ENCODE measurements at places on chromosomes 12 and 14.

- DNase-seq = peak; percentile 22
Observed at GRCh38 chr14:97120611-97121031, 323.4 kb downstream of the VRK1 start.

DNA sequence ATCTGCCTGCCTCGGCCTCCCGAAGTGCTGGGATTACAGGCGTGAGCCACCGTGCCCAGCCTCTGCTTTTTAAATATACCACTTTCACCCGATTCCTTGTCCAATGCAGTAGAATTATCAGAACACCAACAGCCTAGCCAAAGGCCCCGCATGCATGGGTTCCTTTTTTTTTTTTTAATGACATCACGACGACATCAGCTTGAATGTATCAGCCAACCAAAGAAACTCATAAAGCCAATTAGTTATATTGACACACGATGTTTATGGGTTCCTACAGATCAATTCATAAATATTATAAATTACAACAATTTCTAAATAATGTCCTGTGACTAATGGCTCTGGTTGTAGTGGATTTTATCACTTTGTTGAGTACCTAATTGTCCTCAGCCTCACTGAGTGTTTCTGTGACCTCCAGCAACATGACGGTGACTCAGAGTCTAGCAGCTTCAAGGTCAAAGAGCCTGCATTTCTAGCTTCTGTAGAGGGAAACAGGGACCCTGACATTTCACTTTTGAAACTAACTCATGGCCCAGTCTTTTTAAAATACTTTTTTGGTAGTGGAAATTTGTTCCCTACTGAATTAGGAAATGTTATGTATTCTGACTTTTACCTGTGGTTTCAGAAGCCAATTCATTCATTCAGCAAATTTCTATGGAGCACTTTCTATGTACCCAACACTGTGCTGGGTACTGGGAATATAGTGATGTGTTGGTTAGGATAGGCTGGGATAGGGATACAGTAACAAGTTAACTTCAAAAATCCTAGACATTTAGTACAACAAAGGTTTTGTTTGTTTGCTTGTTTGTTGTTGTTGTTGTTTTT lies 144.1 kb downstream of the SUDS3 start:
- DNase-seq = no peak

- DNase-seq = peak; percentile 58
Observed at GRCh38 chr14:105093038-105093430, 27.8 kb upstream of the GPR132 start.

- no peak for DNase-seq
Observed at GRCh38 chr14:35556548-35556947, 22.6 kb downstream of the INSM2 start.

Data from activated CD4-positive, alpha-beta T cell treated with anti-CD3 and anti-CD28 coated beads, Interleukin-2, amount 50 U/mL, for 1 hour (primary cell).